Right kidney (tissue), 9 donors: ENCODE measurements at places on chromosomes 2 and 18.

- no peak for DNase-seq
Measured at GRCh38 chr18:9708057-9708433, at the start of gene RAB31. TSS of gene RAB31 (plus strand) at chr18:9708301. CDS start at chr18:9708406, 105 bp downstream.

DNA sequence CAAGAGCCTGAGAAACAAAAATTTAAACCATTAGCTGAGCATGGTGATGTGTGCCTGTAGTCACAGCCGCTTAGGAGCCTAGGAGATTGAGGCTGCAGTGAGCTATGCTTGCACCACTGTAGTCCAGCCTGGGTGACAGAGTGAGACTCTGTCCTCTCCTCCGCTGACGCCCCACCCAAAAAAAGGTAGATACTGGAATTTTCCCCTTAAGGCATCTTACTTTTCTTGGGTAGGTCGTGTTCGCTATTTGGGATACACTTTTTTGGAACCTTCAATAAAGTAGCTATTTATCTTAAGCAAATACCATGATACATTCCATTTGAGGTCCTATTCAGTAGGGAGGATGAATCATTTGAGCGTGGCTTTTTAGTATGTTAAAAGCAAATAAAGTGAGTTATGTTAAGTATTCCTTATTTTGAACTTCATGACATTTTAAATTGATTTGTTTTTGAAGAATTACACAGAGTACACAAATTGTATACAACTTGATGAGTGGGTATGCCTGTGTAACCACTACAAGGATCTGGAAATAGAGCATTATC, 38.7 kb downstream of the RALBP1 start:
- no peak for DNase-seq

DNA sequence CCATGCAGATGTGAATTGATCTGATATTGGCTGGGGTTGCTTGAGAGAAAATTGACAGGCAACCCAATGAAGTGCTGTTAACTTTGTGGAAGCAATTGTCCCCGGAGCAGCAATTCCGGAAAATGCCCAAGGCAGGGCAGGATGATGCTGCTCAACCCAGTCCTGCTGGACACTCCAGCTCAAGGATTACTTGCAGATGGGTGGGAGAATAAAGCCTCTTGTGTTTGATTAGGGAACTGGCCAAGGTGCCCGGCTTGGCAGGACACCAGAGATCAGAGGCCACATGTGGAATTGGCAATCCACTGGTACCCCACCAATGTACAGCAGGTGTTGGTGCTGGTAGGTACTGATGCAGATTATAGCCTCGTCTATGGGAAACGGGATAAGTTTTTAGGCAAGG, 12.3 kb upstream of the C2orf42 start:
- DNase-seq = no peak

GRCh38 chr2:143336719-143337210, 207.5 kb downstream of the ARHGAP15 start:
- no peak for DNase-seq
